RCC 7860 (cell line): ENCODE measurements at places on chromosomes 12 and 14.

DNA sequence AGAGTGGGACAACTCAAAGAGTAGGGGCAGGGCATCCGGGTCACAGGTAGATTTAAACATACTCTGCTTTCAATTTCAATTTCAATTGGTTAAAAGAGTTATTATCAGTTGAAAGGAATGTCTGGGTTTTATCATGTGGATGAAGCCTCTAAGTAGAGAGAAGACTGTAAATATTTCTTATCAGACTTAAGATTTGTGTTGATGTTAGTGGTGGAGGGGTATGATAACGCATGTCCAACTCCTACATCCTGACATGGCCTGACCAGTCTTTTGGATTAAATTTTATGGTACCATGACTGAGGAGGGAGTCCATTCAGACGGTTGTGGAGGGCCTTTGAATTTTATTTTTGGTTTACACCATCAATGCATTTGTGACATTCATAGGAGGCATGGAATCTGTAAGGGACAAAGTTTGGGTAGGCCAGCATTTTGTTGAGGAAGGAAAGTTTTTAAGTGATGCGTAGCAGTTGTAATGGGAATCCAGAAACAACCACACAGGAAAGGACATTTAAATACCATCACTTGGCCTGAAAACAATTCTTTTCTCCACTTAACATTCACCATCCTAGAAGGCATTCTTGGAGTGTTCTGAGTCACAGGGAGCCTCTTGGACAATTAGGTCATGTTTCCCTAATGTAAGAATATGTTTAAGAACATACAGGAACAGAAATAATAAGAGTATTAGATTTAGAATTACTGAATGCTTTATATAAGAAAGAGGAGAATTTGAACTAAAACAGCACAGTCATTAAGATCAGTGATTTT lies 371.9 kb downstream of the ATP23 start:
- DNase-seq = peak; percentile 50

- no peak for DNase-seq
Observed at GRCh38 chr12:9184276-9184675, 23.9 kb downstream of the PZP start.

DNA sequence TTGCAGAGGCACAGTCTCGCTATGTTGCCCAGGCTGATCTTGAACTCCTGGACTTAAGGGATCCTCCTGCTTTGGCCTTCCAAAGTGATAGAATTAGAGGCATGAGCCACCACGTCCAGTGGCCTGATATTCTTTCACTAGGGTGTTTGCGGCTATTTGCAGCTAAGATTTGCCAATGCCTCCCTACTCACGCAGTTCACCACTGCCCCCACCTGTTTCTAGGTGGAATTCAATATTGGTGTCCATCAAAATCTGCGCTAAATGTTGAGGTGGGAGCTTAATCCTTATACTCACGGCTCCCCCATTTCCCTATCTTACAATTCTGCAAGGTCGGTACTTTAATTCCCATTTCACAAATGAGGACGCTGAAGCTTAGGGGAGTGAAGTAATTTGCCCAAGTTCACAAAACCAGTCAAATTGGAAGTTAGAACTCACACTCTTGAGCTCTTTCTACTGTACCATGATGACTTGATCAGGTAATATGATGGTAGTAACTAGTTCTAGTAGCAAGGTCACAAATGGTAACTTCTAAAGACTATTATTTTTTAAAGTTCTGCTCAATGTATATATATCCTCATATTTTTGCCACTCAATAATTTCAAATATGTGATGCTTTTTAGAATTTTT lies 22.1 kb upstream of the LRRC9 start:
- DNase-seq = no peak

- no peak for DNase-seq
Observed at GRCh38 chr14:32726516-32726915, 212.2 kb upstream of the NPAS3 start.

- DNase-seq = no peak
Observed at GRCh38 chr12:110475426-110475825, 6.8 kb downstream of the FAM216A start.

- no peak for DNase-seq
Observed at GRCh38 chr12:113462998-113463745, 8.5 kb downstream of the LHX5 start.
